Type B pancreatic cell (in vitro differentiated cells): ENCODE measurements at places on chromosomes 4 and X.

- DNase-seq: peak; percentile 78
These were observed 855 bp downstream of the KLF3 start for GRCh38 chr4:38664706-38665401.

GRCh38 chr4:147639388-147639787, 22.2 kb downstream of the TMEM184C start:
- DNase-seq: no peak

- no peak for DNase-seq
These were observed 10.2 kb upstream of the RHOH start for GRCh38 chr4:40186665-40187014.

- no peak for DNase-seq
These were observed 23.2 kb downstream of the SMIM43 start for GRCh38 chr4:121741751-121742150.

DNA sequence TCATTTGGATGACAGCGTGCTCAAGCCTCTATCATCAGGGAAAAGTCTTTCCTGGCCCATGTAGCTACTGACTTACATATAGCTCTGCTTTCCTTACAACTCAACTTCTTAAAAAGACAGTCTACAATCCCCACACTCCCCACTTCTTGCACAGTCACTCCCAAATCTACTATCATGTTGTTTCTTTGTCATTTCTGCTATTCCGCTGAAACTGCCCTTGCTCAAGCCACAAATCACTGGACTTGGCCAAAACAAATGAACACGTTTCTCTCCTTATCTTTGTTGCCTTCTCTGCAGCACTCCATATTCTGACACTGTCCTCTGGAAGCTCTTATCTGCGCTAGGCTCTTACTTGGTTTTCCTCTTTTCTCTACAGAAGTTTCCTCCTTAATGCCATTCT, 28.2 kb downstream of the GPRIN3 start:
- DNase-seq: no peak

- no peak for DNase-seq
These were observed 56.6 kb upstream of the NRK start for GRCh38 chrX:105765691-105766090.
